Stimulated activated CD8-positive, alpha-beta memory T cell treated with anti-CD3 and anti-CD28 coated beads, Interleukin-4, amount 100 ng/mL, for 48 hours (primary cell): ENCODE measurements at places on chromosomes 3 and 15.

DNA sequence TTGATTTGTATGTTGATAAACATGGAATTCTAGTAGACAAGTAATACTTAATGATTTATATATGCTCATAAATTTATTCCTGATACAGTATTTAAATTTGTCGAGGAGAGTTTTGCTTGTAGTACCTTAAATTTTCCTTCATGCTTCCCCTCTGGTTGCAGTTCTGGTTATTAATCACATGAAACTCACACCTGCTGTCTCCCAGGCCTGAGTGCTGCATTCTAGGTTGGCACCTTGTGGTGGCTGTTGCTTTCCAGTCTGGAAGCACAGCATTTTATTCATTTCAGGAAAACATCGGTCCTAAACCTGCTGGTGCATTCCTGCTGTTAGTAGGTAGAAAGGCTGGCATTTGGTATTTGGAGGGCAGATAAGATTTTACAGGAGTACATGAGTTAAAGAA is 44.9 kb downstream of the ATP1B3 start:
- no peak for DNase-seq

DNA sequence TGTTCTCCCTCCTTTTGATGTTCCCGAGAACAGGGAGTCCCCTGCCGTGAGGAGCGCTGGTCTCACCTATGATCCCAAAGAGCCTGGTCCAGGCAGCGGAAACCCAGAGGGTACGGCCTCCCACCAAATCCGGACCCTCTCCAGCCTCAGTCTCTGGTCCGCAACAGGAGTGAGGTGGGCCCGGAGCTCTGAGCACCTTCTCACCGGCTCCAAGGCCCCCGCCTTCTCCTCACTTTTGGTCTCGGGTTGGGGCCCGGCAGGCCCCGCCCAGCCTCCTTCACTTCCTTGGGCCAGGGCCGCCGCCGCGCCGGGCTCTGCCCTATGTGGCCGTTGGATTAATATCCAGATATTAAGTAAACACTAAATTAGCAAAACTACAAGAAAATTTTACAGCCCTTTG is 5.7 kb upstream of the SKOR1 start:
- DNase-seq: no peak

DNA sequence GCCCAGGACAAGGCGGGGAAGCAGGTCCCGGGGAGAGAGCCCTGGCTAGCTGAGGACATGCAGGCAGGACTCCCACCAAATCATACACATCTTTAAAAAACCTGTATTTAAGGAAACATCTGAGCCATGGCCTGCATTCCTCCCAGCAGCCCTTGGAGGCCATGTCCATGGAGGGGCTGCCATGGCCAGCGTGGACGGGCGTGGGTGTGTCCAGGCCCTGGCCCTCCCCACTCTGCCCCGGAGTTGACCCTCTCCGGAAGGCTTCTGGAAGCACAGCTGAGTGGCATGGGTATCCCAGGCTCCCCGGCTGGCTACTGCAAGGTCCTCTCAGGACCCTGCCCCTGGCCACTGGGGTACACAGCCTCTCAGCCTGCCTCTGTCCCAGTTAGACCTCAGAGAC is 149.8 kb downstream of the NSMCE3 start:
- DNase-seq: no peak

DNA sequence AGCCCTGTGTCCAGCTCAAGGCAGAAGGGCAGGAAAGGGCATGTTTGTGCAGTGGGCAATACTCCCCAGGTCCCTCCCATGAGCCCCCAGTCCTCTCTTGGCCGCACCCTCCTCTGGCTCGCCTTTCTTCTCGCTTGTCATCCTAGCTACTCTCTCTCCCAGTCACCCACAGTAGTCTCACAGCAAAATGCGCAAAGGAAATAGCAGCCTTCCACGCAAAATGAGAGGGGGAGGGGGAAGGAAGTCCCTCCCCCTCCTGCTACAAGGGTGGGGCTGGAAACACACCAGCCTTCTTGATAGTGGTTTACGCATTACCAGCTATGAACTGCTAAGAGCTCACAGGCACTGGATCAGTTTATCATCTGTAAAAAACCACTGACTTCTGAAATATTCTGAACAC is 83.8 kb downstream of the GADL1 start:
- no peak for DNase-seq

DNA sequence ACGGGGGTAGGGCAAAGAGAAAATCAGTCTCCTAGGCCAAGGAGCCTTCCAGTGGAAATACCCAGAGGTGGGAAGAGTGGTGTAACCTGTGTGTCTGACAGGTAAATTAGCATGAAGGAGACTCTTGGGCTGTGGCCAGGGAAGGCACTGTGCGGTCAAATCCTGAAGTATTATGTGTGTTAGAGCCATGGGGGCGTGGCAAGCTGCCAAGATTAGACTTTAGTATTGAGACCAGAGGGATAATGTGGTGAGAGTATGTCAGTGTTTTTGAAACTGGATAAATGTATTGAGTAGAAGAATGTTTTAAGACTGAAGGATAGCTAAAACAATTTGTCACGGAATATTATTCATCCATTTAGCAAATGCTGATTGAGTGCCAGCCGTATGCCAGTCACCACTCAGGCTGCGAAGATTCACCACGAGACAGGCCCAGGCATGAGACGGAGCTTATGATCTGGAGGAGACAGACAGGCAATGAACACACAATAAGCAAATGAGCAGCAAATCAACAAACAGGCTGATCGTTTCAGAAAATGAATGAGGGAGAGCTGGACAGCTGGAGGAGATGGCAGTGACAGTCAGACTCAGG is 445.9 kb downstream of the MCTP2 start:
- no peak for DNase-seq

- no peak for DNase-seq
These were observed 6.1 kb downstream of the OSBPL10 start for GRCh38 chr3:31974964-31975363.
